ENCODE measurements at places on chromosomes 2 and 18.

DNA sequence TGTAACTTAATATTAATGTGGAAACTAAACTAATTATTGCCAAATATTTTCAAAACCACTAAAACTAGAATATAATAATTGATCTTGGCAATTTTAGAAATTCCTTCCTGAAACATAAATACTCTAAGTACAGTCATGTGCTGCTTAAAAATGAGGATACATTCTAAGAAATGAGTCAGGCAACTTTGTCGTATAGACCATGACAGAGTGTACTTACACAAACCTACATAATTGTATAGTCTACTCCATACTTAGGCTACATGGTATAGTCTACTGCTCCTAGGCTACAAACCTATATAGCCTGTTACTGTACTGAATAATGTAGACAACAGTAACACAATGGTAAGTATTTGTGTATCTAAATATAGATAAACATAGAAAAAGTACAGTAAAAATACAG is 27.6 kb downstream of the FEZ2 start:
- DNase-seq: no peak

DNA sequence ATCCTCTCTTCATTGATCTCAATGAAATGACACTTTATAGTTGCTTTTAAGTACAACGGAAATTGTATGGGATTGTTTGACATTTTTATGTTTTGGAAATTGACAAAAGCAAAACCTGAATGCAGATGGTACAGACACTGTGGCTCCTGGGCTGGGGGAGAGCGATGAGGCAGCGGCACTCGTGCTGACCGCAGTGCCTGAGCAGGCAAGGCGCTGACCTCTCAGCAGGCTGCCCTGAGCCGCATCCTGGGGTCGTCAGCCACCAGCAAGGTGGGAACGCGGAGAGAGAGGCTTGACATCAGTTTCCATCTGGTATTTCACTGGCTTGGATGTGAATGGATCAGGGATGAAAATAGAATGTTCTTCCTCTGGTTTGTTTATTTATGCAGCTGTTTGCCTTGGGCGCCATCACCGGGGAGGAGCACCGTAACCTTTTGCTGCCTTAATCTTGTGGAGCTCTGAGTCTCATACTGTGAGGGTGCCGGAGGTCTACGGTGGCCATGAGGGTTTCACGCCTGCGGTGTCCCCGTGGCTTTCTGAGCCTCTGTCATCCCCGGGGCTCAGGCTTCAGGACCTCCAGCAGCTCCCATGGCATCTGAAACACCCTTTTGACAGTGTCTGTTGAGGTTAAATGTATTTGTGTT is 94.8 kb upstream of the TPO start:
- DNase-seq: no peak

- DNase-seq: no peak
Observed at GRCh38 chr2:195442458-195443175, 214.4 kb upstream of the SLC39A10 start.

DNA sequence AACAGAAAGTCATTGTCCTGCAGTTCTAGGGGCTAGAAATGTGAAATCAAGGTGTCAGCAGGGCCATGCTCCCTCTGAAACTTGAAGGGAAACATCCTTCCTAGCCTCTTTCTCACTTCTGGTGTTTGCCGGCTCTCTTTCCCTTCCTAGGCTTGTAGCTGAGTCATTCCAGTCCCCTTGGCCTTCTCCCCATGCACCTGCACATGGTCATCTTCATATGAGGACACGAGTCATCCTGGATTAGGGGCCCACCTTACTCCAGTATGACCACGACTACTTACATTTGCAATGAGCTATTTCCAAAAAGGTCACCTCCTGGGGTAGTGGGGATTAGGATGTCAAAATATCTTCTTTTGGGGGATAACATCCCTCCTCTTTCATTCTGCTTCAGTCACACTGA is 168.5 kb upstream of the CXCR4 start:
- DNase-seq: no peak

DNA sequence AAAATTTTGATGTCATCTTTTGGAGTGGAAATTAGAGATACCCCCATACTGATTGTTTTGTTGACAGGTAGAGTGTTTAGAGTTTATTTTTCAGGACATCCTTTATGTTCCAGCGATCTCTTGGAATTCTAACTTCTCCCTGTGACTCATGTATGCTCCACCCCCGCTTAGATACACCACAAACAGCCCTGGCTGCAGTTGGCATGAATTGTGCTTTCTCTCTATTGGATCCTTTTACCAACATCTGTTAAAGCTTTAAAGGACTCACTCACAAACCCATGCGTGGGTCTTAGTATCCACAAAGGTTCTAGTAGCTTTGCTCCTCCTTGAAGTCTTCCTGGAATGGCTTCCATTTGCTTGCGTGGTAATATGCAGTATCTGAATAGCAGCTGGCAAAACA is 409.5 kb upstream of the POU3F3 start:
- DNase-seq: no peak

DNA sequence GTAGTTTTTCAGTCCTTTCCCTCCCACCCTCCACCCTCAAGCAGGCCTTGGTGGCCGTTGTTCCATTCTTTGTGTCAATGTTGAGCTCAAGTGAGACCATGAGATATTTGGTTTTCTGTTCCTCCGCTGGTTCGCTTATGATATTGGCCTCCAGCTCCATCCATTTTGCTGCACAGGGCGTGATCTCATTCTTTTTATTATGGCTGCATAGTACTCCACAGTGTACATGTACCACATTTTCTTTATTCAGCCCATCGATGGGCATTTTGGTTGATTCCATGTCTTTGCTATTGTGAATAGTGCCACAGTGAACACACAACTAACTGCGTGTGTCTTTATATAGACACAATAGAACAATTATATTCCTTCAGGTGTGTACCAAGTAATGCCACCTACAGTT is 14.1 kb downstream of the AGAP1 start:
- no peak for DNase-seq

DNA sequence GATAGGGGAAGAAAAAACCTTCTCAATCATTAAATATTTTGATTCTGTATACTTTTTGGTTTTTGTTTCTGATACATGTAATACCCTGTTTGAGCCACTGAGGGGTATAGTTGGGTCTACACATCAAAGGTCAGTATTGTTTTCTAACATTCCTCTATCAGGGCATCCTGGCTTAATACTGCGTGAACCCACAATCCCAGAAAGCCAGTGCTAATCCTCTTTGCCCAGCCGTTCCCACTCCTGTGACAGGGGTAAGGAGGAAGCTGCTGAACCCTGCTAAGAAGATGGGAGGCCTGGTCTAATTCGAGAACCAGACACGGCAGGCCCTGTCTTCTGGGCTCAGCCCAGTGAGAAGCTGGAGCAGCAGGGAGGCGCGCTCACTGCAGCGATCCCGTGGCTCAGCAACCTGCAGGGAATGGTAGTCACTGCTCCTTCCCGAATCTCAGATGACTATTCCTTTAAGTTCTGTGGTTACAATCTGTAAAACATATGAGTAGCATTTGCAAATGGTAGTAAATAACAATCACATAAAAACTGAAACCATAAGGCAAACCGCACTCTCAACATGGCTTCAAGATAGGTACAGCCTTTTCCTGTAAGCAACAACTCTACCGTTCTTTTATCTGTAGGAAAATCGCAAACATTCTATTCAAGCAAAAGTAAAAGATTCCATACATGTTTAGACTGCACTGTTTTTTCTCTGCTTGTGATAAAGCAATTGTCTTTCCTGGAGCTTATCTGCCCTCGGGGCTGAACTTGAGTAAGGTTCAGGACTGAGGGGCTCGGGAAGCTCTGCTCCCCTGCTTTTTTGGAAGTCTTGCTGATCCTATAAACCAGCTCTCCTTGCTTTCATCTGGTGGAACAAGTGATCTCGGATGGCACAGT is 87.0 kb downstream of the EPB41L3 start:
- DNase-seq: no peak

DNA sequence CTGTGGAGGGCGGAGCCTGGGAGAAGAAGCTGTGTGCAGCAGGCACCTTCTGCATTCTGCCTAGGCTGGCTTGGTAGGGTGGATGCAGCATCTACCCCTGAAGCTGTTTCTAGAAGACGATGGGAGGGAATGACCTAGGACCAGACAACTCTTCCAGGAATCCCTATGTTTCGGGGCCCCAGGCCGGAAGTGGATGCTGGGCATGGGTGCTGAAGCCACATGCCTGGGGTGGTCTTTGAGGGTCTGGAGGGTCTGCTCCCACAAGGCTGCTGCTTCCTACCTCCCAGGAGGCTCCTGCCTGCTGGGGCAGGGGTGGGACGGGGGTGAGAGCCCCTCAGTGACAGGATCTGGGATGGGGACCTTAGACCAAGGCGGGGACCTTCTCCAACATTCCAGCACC is 61.0 kb downstream of the CIB4 start:
- DNase-seq: no peak

GRCh38 chr2:9656270-9656766 is 25.5 kb upstream of the YWHAQ start:
- DNase-seq: no peak

DNA sequence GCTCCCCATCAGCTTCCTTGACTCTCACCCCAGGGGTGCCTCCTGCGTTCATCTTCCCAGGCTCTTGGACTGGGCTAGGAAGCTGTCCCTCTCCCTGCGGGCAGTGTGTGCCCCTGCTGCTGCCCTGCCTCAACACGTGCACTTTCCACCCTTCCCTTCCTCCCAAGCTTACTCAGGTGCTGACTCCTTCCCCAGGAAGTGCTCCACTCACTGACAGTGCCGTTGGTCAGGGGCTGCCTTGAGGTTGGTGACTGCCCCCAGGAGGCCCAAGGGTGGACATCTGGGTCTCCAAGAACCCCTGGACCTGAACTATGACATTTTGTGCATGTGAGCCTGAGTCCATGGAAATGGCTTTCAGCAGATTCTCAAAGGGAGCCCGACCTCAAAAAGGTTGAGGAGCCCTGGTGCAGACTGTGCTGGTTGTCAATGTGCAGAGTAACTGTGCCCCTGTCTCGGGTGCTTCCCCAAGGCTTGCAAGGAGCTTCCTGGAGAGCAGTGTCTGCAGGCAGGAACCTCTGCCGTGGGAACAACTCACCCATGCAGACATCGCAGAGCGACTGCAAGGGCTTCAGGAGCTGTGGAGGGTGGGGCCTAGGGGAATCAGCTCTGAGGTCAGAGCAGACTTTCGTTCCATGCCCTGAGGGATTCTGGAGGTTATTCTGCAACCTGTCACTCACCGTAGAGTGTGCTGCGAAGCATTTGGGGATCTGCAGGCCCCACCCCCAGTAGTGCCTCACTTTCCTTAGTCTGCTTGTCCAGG is 116.5 kb upstream of the MCFD2 start:
- no peak for DNase-seq

DNA sequence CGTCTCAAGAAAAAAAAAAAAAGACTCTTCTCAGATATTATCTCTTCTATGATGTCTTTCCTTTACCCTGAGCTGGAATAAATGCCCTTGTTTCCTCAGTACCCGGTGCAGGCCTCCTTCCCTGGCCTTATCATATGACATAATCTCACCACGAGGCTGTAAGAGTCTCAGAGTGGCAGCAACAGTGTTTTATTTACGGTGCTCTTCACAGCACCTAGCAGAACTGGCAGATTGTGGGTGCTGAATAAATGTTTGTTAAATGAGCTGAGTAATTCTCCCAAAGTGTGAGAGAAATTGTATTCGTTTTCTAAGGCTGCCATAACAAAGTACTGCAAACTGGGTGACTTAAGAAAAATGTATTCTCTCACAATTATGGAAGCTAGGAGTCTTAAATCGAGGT is 82.8 kb upstream of the CD28 start:
- no peak for DNase-seq

DNA sequence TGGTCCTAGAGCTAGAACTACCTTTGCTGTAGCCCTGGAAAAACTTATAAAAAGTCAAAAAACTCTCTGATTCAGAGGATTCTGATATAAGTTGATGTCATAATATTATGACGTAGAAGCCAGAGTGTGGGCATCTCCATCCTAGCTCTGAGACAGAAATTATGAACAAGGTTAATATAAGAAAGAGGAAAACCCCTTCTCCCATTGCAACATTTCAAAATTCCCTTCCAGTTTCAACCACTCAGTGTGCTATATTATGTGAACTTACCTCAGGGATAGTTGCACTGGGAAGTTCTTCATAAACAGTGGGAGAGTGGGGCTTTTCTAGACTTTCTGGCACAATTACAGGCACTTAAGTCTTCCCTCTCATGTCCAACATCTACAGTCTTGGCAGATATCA is 171.6 kb downstream of the PIK3C3 start:
- DNase-seq: no peak

GRCh38 chr2:133986081-133986837 is 267.6 kb upstream of the MGAT5 start:
- DNase-seq: no peak

DNA sequence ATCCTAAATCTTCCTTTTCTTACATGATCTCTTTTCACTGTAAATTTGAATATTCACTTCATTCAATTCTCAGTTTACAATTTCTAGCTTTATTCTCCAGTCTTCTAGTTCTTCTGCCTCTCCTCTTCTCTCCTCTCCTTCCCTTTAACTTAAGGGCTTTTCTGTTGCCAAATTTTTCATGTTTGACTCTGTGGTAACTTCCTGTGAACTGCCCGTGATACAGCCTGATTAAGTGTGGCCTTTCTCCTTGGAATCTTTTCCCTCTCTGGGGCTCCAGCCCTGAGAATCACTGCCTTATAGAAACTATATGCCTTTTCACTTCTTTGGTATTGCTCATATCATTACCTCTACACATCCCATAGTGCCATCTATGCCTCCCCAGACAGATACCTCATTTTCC is 1923.8 kb upstream of the CELF4 start:
- no peak for DNase-seq

- no peak for DNase-seq
Observed at GRCh38 chr2:239429473-239430350, 28.9 kb upstream of the HDAC4 start.

DNA sequence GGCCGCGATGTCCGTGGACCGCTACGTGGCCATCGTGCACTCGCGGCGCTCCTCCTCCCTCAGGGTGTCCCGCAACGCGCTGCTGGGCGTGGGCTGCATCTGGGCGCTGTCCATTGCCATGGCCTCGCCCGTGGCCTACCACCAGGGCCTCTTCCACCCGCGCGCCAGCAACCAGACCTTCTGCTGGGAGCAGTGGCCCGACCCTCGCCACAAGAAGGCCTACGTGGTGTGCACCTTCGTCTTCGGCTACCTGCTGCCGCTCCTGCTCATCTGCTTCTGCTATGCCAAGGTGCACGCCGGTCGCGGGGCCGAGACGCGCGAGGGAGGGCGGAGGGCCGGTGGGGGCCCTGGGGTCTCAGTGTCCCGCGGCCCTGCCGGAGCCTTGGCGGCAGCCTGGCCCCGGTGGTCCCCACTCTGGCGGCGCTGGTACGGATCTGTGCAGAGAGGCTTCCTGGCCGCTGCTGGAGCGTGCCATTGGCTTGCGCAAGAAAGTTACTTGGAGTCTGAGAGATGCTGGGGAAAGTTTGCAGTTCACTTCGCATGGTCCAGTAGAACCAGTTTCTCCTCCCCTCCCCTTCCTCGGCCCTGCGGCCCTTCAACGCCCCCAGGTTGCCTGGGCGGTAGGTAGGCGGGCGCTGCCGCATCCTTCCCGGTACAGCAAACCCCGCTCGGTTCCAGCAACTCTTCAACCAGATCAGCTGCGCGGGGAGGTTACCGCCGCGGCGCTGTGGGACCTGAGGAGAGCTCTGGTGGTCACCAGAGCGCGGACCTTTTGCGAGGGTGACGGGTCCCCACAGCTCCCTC is 1.5 kb downstream of the GALR1 start:
- no peak for DNase-seq

All from iPS DF 6.9 (cell line).